ENCODE measurements at places on chromosomes 16 and 17.

GRCh38 chr17:76659928-76660655 lies 16.5 kb upstream of the ST6GALNAC1 start:
- DNase-seq, result no peak

DNA sequence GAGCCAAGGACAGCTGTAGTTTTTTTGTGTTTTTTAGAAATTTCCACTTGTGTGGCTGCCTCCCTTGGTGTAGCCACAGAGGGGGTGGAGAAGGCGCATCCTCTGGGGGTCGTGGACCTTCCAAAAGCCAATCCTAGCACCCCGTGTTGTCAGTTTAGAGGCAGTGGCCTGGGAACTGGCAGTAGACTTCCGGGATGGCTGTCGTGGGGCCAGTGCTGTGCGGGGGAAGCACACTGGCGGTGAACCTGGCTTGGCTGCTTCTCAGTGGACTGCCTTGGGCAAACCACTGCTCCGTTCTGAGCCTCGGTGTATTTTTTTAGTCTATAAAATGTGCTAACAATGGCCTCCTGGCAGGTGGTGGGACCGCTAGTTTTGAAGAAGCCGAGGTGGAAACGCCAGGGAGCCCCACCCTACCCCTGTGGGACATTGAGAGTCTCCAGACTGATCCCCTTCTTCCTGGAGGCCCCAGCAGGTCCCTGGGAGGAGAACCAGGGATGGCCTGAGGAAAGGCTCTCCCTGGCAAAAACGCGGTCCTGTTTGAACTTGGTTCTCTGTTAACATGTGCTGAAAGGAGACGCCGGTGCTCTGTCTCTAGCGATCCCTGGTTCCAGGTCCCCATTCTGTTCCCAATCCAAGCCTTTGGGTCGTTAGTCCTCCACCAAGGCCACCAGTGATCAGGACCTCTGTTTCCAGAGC lies 125.7 kb downstream of the CMIP start:
- DNase-seq, result no peak

DNA sequence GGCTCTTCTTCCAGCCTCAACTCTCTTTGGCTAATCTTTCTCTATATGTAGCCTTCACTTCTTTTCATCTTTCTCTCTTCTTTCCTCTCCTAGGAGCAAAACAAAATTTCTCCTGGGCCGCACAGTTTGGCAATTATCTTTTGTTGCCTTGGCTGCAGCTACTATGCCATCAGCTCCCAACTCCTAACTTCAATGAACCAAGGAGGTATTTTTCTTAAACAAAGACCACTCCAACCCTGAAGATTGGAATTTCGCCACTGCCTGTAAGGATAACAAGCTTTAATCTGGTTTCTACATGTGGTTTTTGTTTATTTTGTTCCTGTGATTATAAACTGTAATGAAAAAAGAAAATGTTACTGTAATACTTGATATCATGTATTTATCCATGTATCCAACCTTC lies 2.3 kb upstream of the SCPEP1 start:
- DNase-seq, result no peak

DNA sequence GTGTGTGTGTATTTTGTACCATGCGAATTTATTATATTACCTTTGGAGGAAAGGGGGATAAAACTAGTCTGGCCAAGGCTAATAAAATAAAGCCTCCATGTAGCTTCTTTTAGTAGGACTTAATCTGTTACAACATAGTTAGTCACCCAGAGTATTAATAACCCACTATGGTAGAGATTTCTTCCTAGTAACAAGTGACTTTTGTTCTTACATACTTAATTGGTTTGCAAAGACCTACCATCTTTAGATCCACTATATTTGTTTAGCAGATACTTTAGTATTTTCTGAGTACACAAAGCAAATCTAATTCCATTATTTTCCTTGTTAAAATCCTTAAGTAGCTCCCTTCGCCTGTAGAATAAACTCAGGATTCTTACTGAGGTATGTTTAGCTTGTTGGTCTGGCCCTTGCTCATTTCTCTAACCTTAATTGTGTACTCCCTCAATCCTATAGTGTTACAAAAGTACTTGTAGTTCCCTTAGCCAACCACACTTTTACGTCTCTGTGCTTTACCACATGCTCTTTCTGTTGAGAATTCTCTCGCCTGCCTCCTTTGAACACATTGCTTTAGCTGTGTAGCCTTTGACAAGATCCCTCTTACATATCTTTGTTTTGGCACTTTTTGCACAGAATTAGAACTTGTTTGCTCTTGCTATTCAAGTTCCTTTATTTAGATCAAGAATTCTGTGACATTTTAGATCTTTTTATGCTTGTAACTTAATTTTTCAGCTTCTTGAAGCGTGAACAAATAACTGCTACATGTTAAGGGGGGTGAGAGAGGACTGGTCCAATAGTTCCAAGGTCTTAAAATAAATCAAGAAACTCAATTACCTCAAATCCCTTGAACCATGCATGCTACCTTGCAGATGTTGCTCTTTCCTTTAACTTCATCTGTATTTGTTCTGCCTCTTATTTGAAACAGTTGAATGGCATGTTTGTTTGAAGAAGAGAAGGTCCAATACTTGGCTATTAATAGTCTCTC lies 23.8 kb downstream of the CLTC start:
- DNase-seq, result no peak

GRCh38 chr16:9351440-9351839 lies 260.0 kb downstream of the HAPSTR1 start:
- no peak for DNase-seq

DNA sequence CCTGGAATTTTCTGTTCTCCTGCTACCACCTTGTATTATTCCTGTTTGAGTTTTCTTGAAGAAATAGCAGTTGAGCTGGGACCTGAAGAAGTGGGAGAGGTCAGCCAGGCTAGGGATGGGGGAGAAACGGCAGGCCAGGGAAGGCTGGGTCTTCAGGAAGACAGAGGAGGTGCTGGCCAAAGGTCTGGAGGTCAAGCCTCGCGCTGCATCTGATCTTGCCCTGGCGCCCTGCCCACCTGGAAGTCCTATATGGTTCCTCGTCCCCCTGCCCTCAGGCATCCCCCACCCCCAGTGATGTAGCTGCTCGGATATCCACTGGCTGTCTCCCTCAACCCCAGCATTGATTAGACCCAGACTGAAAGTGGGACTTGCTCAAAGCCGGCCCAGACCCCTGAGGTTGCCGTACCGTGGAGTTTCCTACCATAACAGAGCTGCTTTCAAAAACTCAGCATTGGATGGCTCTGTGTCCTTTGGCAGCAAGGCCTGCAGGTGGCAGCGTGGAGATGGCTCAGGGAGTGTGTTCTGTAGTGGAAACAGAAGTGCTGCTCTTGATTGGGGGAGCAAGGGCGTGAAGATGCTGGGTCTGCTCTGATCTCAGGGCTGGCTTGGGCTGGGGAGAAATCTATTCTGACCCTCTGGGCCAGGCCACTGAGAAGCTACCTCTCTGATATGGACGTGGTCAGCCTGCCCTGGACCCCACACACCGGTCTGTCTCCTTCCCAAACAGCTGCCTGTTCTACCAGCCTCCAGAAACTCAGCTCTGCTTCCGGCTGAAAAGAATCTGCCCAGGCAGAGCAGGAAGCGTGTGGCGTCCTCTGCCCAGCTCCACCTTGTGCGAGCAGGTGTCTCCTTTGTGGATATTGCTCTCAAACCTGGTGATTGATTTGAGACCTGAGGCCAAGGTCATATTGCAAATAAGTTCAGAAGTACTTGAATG lies 107.0 kb upstream of the CACNG5 start:
- no peak for DNase-seq

- DNase-seq, result no peak
Measured at GRCh38 chr16:87160234-87160636, 157.0 kb downstream of the C16orf95 start.

DNA sequence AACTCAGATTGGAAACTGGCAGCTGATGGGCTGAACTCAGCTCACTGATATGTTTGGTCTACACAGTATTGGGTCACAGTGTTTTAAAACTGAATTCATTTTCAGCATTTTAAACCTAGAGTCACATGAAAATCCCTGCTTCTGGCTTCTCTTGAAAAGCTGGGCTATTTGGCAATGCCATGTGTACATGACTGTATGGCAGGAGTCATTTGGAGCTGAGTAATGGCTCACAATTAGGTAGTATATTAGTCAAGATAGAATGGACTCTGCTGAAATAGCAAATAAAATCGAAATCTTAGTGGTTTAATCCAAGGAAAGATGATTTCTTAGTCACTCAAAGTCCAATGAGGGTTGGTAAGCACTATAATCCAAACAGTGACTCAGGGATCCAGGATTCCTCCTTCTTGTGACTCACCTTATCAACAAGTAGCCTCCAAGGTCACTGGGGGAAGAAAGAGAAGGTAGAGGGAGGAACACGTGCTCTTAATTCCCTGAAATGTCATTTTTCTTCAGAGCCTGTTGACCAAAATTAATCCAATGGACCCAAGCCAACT lies 13.9 kb upstream of the PMP22 start:
- peak; percentile 96 for DNase-seq

DNA sequence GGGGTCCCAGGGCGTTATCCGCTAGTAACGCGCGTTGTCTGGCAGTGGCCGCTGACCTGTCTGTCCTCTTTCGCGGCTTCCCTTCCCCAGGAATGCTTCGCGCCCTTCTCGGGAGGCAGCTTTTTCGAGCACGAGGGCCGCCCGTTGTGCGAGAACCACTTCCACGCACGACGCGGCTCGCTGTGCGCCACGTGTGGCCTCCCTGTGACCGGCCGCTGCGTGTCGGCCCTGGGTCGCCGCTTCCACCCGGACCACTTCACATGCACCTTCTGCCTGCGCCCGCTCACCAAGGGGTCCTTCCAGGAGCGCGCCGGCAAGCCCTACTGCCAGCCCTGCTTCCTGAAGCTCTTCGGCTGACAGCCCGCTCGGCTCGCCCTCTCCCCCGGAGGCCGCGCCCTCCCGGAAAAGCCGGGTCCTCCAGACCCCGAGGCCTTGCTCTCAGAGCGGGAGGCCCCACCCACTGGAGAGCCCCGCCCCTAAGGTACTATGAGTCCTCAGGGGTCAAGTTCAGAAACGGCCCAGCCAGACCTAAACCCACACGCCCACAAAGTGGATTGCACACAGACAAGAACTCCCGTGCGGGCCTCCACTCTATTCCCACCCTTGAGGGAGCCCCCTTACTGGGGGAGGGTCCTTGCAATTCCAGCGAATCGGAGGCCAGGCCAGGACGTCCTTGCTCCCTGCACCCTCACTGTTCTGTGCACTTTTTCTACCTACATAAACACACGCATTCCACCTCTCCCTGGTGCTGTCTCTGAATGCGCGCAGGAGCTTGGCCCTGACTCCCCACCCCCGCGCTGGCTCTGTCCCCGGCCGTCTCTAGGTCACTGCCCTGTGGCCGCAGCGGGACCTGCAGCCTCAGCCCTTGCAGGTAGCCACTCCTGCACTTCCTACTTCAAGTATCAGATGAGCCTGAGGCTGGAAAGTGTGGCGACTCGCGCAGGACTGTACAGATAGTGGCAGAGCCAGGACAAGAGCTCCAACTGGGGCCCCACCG lies 5.4 kb upstream of the SLC5A2 start:
- no peak for DNase-seq

DNA sequence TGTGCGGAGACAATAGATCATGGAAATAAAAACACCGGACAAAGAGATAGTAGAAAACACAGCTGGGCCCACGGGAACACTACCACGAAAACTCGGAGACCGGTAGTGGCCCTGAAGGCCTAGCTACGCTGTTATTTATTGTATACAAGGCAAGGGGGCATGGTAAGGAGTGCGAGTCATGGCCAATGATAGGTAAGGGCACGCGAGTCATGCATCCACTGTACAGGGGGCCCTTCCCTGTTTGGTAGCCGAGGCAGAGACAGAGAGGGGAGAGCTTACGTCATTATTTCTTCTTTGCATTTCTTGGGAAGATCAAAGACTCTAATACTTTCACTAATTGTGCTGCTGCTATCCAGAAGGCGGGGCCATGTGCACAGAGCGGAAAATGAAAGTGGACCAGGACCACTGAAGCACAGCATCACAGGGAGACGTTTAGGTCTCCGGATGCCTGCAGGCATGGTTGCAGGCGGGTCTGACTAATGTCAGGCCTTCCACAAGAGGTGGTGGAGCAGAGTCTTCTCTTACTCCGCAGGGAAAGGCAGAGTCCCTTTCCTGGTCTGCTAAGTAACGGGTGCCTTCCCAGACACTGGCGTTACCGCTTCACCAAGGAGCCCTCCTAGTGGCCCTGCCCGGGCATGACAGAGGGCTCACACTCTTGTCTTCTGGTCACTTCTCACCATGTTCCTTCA lies 74.4 kb upstream of the ARL4D start:
- DNase-seq, result no peak

DNA sequence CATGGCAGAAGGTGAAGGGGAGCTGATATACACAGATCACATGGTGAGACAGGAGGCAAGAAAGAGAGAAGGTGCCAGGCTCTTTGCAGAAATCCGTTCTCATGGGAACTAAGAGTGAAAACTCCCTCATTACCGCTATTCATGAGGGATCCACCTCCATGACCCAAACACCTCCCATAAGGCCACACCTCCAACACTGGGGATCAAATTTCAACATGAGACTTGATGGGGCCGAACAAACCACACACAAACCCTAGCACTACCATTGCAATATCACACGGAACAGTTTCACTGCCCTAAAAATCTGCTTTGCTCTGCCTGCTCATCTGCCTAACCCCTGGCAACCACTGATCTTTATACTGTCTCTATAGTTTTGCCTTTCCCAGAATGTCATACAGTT lies 34.8 kb downstream of the C17orf67 start:
- no peak for DNase-seq

GRCh38 chr16:85067426-85067825 lies 39.8 kb downstream of the KIAA0513 start:
- no peak for DNase-seq

GRCh38 chr16:55710466-55710865 lies 54.7 kb downstream of the SLC6A2 start:
- DNase-seq, result no peak

DNA sequence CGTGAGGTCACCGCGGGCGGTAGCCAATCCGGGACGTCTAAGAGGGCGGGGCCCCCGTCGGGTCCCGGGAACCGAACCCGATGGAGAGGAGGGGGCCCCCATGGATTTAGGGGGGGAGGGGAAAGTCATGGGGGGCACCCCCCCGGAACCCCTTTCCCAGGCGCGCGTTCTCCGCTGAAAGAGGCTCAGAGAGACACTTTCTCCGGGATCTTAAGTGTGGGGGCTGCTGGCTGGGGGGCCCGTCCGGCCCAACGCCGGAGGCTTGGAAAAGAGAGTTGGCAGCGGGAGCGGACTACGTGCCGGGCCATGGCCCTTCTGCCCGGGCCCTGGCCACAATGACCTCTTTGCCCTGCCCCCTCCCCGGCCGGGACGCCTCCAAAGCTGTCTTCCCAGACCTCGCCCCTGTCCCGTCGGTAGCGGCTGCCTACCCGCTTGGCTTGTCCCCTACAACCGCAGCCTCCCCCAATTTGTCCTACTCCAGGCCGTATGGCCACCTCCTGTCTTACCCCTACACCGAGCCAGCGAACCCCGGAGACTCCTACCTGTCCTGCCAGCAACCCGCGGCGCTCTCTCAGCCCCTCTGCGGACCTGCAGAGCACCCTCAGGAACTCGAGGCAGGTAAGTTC lies at the start of gene DLX4:
TSS of gene DLX4 (plus strand) at position 57 of the 626 bp plus-strand sequence. CDS start at position 336, 279 bp downstream.
- no peak for DNase-seq

All from HS-5 (cell line).